ENCODE measurements at places on chromosomes 5 and 9. TPM values are rescaled to one million over a fixed set of nuclear protein-coding genes. Genes with fewer than 3 reads are reported as not detected.

ASPN gene
- total RNA-seq, result 13.0 TPM

OSMR gene
- total RNA-seq, result 58.7 TPM

ORM2 gene
- not detected for total RNA-seq

GLDC gene
- total RNA-seq, result 4.2 TPM

CXCL14 gene
- not detected for total RNA-seq

PLPP7 gene
- total RNA-seq, result 11.4 TPM

GHR gene
- total RNA-seq, result 2.0 TPM

FOXD4L3 gene
- total RNA-seq, result not detected

PIP5KL1 gene
- total RNA-seq, result 0.94 TPM

TMEM252 gene
- not detected for total RNA-seq

PALM2AKAP2 gene
- 18.8 TPM for total RNA-seq

PCDHB11 gene
- 0.70 TPM for total RNA-seq

PCDHGA11 gene
- total RNA-seq, result 4.7 TPM

RPL35 gene
- 4,079 TPM for total RNA-seq

FSTL4 gene
- total RNA-seq, result not detected
